ENCODE measurements at places on chromosomes 1 and 21.

- no peak for DNase-seq
Observed at GRCh38 chr1:115227346-115228082, 110.5 kb downstream of the NGF start.

DNA sequence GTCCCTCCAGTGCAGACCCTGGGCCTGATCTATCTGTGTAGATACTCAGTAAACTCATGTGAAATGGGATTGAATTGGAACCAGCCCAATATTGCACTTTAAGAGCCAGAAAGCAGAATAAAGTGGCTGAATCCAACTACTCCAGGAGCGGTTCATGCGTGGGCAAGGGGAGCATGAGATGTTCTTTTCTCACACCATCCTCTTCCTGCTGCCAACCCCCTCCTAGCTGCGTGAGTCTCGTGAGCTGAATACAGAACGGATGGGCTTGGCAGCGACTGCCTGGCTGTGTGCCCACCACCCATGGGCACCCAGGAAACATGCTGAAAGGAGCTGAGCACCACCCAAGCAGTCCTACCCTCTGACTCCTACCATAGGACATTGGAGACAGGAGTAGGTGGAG lies 128.3 kb downstream of the ELAVL4 start:
- DNase-seq = no peak

DNA sequence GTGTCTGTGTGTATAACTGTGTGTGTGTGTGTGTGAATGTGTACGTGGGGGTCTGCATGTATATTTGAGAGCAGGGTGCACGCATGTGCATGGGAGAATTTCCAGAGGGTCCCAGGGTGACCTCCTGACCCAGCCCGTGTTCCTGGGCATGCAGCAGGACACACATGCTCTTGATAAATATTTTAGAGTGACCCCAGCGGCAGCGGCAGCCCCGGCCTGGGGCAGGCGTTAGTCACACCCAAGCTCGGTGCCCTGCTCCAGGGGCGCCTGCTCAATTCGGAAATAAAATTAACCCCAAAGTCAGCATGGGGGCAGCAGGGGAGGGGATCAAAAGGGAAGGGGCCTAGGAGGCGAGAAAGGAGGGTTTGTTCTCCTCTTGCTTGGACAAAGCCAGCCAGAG lies 107.5 kb downstream of the PAX7 start:
- no peak for DNase-seq

DNA sequence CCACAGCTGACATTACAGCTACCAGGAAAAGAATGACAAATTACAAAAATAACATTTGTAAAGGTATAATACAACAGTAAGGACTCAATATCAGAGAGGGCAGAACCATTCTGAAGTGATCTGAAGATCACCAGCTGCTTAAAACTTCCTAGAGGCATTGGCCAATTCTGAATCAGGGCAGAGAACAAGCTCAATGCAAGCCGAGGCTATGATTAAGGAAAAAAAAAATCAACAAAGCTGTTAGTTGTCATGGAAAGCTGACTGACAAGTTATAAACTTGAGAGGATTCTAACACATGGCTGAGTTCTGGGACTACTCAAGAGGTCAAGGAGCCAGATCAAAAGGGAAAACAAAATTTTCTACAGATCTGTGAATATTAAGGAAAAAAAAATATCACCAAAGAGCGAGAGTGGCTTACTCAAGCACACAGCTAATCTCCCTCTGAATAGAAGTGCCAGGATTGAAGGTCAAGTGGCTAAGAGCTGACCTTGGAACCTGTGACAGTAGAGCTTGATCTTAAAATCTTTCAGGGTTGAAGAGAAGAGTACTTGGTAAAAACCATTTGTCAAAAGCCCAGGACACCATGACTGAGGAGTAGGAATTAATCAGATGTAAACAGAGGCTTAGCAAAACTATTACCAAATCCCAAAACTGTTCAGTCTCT lies 383.4 kb downstream of the USP25 start:
- no peak for DNase-seq

GRCh38 chr1:65964123-65964522 lies 171.4 kb downstream of the PDE4B start:
- no peak for DNase-seq

- no peak for DNase-seq
Observed at GRCh38 chr1:67743072-67743725, 58.2 kb downstream of the GADD45A start.

DNA sequence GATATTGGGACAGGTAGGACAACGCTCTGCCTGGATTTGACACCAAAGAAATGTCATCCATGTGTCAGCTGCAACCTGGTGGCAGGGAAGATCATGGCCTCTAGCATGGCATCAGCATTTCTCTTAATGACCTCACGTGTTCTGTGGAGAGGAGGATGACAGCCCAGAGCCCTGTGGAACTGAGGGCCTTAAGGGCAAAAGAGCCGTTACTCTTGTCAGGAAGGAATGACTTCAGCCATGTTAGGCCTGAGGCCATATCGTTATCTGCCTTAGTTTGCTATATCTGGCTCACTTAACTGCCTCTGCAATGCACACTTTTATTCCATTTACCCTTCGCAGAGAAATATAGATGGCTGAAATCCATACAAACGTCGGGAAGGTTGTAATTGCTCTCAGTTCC lies 83.2 kb upstream of the PBX1 start:
- no peak for DNase-seq

DNA sequence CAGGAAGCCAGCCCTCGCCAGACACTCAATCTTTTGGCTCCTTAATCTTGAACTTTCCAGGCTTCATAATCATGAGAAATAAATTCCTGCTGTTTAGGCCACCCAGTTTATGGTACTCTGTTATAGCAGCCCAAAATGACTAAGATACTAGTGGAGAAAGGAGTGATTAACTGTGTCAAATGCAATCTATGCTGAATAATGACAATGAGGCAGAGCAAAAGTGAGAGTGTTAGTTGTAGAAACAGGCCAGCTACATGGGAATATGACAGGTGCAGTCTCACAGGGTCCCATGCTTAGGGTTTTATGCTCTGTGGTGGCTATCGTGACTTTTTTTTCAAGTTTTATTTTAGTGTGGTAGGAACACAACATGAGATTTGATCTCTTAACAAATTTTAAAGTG lies 888.8 kb downstream of the TTLL7 start:
- DNase-seq = no peak

DNA sequence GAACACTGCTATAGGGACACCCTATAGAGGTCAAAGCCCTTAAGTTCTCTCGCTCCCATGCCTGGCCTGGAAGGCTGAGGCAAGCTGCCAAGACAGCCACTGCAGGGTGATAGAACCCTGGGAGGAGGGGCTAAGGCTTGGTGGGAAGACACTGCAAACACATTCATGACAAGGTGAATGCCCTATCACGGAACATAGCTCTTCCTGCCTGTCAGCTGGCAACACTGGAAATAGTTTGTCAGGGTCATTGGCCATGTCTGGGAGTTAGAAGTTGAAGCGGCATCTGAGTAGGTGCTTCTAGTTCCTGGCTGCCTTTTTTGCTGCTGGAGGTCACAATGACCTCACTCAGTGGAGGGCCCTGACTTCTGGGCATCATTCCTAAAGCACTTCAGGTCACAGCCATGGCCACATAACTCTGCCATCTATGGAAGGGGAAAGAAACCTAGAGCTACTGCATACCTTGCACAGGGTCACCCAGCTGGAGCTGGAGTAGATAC lies 4.2 kb downstream of the FABP3 start:
- DNase-seq = no peak

- DNase-seq = no peak
Observed at GRCh38 chr1:20695515-20695914, 22.3 kb downstream of the KIF17 start.

DNA sequence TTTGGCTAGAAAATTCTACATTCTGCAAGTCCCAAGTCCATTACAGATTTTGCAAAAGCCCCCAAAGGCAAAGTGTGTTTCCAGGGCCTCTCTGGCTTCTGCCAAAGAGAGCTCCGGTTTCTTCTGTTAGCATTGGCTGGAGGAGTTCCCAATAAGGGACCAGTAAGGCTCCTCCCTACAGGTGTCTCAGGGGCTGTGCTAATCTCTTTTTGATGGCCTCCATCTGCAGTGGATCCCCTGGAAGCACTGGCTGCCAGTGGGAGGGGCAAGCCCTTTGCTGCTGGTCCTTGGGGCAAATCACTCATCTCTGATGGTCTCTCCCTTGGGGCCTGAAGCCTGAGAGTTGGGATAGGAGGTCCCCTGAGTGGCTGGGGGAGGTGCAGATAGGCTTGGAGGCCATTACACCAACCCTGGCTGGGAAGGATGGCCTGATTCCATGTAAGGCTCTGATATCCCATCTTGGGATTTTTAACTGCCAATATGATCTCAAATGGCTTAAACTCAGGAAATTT lies 89.1 kb upstream of the USP24 start:
- peak; percentile 23 for DNase-seq

- no peak for DNase-seq
Observed at GRCh38 chr1:116578581-116578980, 7.8 kb upstream of the CD58 start.

- no peak for DNase-seq
Observed at GRCh38 chr1:162386292-162387225, 5.0 kb downstream of the C1orf226 start.

GRCh38 chr1:48687282-48688045 lies 89.2 kb downstream of the BEND5 start:
- no peak for DNase-seq

- no peak for DNase-seq
Observed at GRCh38 chr1:240029418-240029817, 62.3 kb upstream of the FMN2 start.

DNA sequence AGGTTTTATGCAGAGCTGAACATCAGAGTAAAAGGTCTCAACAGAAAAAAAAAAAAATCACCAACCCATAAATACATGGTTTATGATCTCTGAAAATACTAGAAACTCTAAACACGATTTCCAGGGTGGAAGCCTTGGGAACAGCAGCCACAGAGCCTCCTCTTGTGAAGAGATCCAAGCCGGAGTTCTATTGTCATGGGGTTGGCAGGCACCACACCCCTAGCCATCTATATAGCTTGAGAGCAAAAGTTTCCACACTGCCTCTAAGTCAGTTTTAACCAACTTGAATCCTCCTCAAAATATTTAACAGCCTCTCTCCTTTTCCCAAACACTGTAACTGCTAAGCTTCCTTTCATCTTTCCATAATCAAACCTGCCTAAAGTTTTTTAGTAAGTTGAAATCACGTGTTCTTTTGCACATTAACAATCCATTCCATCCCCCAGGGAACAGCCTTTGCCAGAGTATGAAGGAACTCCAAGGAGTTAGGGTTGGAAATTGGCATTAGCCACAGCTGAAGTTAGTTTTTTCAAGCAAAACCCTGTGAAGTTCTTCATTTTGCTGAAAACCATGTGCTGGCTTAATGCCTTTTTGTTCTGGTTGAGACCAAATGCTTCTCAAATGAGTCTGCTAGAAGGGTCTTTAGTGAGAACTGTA lies 13.8 kb upstream of the SEC16B start:
- no peak for DNase-seq

GRCh38 chr1:112267206-112267605 lies 128.8 kb upstream of the CTTNBP2NL start:
- no peak for DNase-seq

- peak; percentile 67 for DNase-seq
Observed at GRCh38 chr1:179079113-179079761, 2.6 kb upstream of the TOR3A start.

DNA sequence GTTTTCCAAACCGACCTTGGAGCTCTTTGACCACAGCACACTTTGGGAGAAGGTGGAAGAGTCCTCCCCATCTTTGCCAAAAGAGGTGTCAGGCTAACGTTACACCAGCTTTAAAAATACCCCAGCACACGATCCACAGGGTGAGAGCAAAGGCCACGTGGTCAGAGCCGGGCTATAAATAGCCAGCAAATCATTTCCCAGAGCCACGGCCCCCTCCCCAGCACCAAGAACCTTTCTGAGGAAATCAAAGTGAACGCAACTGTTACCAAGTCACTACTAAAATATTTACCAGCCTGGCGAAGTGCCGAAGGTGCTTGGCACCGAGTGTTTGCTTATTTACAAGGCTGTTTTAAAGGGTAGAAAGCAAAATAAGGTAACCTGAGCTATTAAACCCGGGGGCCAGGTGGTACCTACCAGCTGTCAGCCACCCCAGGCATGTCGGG lies 72.4 kb downstream of the CASZ1 start:
- no peak for DNase-seq

DNA sequence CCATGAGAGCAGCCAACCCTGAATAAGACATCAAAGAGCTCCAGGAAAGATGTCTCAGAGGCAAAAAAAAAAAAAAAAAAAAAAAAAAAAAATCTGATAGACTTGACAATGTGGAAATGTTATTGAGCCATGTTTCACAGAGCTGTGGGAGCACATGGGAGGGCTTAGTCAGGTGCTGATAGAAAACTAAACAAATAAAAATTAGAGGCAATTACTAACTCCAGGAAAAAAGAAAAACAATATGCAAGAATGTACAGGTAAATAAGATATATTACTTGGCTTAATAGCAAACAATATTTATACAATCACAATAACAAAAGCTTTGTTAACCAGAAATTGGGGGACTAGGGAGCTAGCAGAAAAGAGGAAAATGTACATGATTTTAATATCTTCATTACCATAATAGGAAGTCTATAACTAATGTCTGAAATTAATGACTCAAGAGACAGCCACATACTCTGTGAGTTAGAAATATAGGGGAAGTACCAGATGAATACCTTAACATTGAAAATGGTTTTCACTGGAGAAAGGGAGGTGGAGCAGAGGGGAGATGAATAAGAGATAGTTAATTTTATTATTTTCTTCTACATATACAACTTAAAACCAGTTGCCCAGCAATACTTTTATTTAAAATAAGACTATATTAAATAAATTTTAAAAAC lies 16.9 kb upstream of the RGS16 start:
- no peak for DNase-seq

- no peak for DNase-seq
Observed at GRCh38 chr1:59429656-59430055, 132.8 kb downstream of the FGGY start.

DNA sequence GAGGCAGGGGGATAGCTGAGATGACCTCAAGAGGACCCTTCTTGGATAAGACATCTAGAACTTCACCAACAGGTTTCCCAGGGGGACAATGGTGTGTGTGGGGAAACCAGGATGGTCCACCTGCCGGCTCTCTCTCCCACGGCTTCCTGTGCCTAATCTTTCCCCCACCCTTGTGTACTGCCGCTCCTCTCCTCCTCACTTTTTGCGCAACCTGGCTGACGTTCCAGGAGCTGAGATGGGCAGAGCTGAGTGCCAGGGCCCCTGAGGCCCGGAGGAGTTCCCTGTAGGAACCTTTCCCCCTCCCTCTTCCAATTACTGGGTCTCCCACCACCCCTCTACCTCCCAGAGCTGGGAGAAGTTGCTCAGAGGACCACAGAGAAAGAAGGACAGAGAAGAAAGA lies 6.9 kb downstream of the SLC26A9 start:
- no peak for DNase-seq

DNA sequence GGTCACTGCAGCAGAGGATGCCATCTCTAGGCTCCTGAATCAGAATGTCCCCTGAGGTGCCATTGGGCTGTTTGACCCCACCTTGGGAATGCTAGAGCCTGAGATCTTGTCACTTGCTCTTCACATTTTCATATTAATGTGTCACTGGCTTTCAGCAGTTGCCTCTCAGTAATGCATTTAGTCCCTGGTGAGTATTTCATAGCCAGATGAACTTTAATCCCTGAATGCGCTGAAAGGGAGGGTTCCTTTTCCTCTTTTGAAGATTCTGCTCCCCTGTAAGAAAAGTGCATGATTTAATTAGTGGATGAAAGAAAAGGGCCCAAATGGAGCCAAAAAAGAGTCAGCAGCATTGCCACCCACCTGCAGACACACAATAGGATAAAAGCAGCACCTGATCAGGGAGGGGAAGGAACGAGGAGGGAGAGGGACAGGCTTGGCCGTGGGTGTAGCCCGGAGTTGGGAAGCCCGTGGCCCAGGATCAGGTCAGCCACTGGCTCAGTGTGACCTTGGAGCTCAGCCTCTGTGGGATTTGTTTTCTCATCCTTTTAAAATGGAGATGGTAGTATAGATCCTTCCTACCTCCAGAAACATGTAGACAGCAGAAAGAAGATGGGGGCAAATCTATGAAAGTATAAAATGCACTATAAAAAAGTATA lies 31.1 kb downstream of the ROR1 start:
- DNase-seq = no peak

Data from NT2/D1 (cell line).